ENCODE measurements at places on chromosomes 7 and 10.

DNA sequence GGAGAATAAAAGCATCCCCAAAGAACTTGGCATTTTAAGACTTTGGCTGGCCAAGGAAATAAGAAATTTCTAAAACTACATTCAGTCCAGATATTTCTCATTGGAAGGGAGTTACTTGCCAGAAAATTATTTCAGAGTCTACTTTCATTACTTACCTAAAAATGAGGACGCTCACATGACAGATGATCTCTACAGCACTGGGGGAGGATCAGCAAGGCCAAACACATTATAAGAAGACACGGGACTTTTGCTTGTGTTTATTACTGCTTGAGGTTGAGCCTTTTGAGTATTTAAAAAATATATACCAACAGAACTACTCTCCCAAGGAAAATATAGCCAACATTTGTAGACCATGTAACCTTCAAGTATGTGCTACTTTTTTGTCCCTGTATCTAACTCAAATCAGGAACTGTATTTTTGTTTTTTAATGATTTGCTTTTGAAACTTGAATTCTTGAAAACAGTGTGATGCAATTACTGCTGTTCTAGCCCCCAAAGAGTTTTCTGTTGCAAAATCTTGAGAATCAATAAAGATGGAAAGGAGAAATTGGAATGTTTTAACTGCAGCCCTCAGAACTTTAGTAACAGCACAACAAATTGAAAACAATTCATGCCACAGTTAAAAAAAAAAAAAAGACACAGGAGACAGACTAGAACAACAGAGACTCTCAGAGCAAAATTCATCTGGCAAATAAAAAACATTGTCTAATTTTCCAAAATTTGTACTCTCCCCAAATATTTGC lies 128.1 kb downstream of the ZNF438 start:
- DNase-seq, result no peak

DNA sequence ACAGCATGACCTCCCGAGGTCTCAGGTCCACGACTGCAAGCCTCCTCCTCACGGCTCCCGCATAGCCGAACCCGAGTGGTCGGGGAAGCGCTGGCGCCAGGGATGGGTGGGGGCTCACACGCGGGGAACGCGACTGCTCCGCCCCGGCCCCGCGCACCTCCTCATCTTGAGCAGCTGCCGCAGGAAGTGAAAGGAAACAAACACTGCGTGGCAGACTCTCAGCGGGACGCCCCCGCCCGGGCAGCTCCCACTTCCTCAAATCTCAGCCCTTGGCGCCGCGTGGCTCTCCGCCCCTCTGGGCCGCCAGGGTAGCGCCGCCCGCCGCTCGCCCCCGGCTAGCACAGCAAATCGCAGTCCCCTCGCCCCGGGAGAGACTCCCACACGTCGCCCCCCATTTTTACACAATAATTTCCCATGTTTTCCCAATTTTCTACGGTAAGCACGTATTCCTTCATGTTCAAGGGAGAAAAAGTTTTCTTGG lies at the start of gene TMEM243:
Gene TMEM243 (minus strand): TSS at position 188 of the 481 bp plus-strand sequence. CDS start 229 bp downstream, outside the sequence.
- peak; percentile 85 for DNase-seq

DNA sequence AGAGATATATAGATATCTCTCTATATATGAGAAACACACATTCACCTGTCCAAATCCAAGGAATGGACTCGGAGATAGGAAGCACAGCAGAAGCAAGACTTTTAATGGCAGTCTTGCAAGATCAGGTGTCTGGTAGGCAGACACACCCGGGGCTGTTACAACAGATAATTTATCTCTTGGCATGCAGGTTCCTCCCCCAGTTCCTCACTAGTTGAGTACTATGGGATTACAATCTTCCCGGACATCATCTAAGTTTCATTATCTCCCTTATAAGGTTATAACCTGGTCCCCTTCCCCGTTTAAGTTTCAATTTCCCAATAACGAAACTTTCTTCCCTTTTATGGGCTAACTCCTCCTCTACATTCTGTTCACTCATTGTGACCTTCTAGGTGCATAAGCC lies 399.3 kb downstream of the PPP1R3A start:
- no peak for DNase-seq

DNA sequence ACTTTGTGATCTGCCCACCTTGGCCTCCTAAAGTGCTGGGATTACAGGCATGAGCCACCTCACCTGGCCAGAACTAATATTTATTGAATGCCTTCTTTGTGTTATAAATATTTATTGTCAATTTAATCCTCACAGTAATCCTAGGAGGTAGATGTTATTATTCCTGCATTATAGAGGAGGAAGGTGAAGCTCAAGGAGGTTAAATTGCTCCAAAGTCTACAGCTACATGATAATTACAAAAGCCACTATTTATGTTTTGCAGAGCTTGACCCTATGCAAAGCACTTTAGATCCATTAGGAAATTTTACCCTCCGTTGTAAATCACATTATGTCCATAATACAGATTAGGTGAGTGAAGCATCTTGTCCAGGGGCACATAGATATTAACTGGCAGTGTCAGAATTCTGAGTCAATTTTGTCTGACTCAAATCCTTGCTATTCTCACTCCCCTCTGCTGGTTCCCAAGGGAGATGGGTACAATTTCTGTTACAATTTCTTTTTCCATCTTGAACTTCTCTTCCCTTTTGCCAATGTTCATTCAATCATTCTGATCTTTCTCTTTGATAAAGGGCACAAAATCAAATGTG lies 25.7 kb upstream of the CDK14 start:
- DNase-seq, result no peak

DNA sequence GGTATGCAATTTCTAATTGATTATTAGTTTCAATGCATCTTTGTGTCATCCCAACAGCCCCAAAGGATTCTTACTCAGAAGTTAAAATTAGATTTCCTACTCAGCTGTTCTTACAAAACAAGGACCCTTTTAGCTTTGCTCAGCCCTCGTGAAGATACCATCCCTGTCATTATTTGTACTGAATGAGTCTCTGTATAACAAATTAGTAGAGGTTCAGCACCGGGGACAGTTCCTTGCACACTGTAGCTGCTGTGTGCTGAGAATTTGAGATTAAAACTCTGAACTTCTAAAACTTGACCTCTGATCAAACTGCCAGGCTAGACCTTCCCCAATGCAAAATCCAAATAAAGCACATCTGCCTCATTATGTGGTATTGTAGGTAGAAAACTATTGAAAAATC lies 299.1 kb downstream of the LHFPL3 start:
- no peak for DNase-seq

DNA sequence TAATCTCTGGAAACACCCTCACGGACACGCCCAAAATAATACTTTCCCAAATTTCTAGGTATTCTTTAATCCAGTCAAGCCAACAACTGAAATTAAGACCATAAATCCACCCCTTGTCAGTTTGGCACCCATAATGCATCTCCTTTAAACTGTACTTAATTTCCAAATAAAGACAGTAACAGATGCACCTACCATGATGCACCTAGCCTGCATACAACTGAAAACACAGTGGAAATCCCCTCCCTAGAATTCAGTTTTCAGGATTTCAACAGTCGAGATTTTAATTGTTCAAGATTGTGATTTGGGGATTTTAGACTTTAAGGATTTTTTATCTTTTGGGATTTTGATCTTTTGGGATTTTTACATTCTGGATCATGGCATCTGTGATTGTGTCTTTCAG lies 17.1 kb downstream of the STK17A start:
- DNase-seq, result no peak

DNA sequence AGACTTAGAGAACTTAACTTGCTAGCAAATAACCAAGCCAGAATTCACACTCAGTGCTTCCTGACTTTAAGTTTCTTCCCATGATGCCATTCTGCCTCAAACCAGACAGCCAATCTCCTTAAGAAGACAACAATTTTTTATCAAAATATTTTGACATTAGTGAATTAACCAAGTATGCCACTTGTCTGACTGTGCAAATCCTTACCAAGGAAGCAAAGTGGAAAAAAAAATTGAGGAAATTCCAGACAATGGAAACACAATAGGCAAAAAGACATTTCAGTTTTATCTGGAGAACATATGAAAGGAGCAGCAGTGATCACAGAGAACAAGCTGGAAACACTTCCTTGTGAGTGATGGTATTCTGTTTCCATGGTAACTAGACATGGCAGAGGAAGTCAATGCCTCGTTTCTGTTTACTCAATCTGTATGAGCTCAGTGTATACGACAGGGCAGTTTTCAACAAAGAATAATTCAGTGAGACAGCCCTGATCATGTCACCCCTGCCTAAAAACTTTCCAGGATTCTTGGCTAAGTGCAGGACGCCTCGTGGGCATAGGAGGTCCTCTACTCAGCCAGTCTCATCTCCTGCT lies 114.2 kb downstream of the DYNC1I1 start:
- no peak for DNase-seq

DNA sequence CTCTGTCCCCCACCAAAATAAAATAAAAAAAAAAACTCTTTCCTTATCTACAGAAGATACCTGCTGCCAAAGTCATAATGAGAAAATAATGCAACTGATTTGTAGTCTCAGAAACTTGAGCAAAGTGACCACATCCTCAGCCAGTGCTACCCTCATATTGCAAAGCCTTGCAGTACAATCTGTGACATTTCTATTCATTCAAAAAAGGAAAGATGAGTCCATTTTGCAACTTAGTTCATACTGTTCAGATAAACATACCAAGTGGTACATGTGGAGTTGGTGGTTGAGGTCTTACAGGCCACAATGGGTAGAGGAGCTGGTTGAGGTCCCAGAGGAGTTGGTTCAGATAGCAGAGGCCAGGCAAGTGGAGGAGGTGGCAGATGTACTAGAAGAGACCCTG lies 6.5 kb upstream of the EIF5AL1 start:
- no peak for DNase-seq

GRCh38 chr7:151732834-151733592 lies 143.9 kb downstream of the PRKAG2 start:
- peak; percentile 43 for DNase-seq

- no peak for DNase-seq
Measured at GRCh38 chr10:46239993-46240683, 46.7 kb upstream of the ANTXRL start.

DNA sequence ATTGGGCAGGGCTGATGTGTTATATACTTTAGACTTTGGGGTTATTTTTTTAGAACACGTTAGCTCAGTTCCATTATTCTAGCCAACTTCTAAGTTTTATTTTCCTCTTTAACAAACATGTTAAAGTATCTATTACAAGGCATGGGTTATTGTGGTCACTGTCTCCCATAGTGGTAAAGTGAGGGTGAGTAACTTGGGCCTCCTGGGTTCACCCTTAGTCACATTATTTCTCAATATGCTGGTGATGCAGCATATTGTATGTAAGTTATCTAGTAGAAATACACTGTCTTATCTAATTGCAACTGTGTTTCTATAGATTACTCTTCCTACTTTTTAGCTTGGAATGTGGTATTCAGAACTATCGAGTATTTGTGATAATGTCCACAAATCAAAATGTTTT lies 65.9 kb downstream of the BBS9 start:
- DNase-seq, result no peak

- DNase-seq, result no peak
Measured at GRCh38 chr10:76626386-76626785, 1011.2 kb downstream of the KCNMA1 start.

DNA sequence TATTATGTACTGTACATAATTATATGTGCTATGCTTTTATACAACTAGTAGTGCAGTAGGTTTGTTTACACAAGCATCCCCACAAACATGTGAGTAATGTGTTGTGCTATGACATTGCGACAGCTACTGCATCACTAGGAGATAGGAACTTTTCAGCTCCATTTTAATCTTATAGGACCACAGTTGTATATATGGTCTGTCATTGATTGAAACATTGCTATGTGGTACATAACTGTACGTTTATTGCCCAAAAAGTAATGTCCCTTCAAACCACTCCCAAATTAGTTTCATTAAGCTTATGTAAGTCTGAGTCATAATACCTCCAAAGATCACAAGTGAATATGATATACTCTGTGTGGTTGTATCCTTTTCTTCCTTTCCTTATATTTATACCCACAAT lies 183.2 kb upstream of the POT1 start:
- no peak for DNase-seq

DNA sequence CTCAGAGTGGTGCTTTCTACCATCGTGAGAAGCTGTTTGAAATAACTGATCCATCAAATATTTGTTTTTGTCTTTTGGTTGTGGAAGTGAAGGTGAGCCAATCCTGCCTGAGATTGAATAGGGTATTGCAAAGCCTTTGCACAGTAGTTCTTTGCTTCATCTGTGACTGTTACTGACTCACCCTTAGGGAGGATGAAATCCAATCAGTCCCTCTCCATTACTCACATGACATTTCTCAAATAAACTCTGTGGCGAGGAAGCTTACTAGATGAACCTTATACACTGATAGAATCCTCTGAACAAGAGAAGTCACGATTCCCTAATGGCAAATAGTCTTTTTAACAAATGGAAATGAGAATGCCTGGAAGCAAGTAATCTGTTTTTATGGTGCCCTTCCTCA lies 31.9 kb downstream of the HEPACAM2 start:
- no peak for DNase-seq

GRCh38 chr7:151457534-151457933 lies 17.6 kb upstream of the CRYGN start:
- no peak for DNase-seq

- no peak for DNase-seq
Measured at GRCh38 chr10:66828957-66829356, 96.9 kb upstream of the LRRTM3 start.

- no peak for DNase-seq
Measured at GRCh38 chr10:92845921-92846320, 2.4 kb upstream of the EXOC6 start.

DNA sequence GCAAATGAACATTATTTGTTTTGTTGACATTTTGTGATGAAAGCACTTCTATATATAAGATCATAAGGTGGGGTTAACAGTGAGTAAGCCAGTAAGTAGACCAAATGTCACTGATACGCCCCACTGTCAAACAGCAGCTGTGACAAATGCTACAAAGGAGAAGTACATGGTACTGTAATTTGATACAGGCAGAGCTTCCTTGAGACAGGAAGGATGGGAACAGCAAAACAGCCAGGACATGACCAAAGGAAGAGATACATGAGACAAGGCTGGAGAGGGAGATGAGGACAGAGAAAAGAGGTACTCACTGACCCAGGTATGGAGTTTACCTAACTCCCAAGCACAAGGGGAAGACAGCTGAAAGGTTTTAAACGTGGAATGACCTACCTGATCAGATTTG lies 127.0 kb downstream of the SRPK2 start:
- no peak for DNase-seq

Data from chondrocyte (in vitro differentiated cells).